Lower lobe of right lung (tissue), 2 donors: ENCODE measurements at places on chromosomes 1 and 21. TPM values are rescaled to one million over a fixed set of nuclear protein-coding genes. Genes with fewer than 3 reads are reported as not detected.

DNA sequence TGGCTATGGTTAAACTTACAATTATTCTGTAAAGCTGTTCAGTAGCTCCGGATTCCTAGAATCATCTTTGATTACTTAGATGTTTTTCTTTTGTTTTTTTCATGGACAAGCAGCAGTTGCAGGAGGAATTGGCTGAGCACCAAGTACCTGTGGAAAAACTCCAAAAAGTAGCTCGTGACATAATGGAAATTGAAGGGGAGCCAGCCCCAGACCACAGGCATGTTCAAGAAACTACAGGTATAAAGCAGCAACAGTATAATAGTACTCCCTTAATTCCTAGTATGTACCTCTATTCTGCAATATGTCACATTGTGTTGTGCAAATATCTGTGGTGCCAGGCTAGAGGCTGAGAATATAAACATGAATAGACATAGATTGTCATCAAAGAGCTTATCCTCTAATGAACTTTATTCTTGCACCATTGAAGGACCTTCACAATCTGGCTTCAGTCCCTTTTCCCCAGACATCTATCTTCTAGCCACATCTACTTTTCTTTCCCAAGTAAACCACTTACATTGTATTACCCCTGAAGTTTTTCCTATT, 132.3 kb upstream of the BMP8A start:
- no peak overlapping the region for H3K4me3 ChIP-seq
- peaks cover 15% of the 10 kb centered on the region for H3K4me1 ChIP-seq
- no peaks in the 10 kb centered on the region for H3K27me3 ChIP-seq
- no peak for DNase-seq
- peaks cover 100% of the 10 kb centered on the region for H3K36me3 ChIP-seq
- no peak overlapping the region for H3K27ac ChIP-seq

Gene IL22RA1
- total RNA-seq: 0.83 TPM

DNA sequence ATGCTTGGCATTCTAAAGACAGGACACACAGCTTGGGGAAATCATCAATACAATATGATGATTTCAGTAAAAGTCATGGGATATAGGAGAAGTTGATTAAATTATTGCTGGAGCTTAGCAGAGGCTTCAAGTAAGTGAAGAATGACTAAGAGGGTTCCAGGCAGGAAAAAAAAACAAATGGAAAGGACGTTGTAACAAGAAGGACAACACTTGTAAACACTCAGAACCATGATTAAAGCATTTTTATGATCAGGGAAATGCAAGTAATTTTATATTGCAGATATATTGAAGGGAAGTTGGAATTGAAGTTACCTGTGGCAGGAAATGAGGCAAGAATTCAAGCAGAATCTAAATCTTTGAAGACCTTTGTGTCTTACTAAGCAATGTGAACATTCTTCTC, 602.7 kb upstream of the NEGR1 start:
- H3K27ac ChIP-seq: no peak overlapping the region
- DNase-seq: no peak
- H3K4me1 ChIP-seq: no peaks in the 10 kb centered on the region
- H3K4me3 ChIP-seq: no peak overlapping the region
- no peaks in the 10 kb centered on the region for H3K27me3 ChIP-seq

GRCh38 chr1:23419180-23419579, 5.4 kb downstream of the TCEA3 start:
- H3K36me3 ChIP-seq: peaks cover 22% of the 10 kb centered on the region
- no peaks in the 10 kb centered on the region for H3K27me3 ChIP-seq
- H3K4me1 ChIP-seq: peaks cover 27% of the 10 kb centered on the region

GRCh38 chr1:115677565-115677964, 35.8 kb downstream of the VANGL1 start:
- no peak for DNase-seq
- no peak overlapping the region for H3K4me3 ChIP-seq
- H3K36me3 ChIP-seq: no peaks in the 10 kb centered on the region

Gene DCAF6
- total RNA-seq: 50.6 TPM

Gene SNRPE
- total RNA-seq: 51.8 TPM

- H3K36me3 ChIP-seq: no peaks in the 10 kb centered on the region
- peak overlapping the region; percentile 91 for H3K27ac ChIP-seq
- peak overlapping the region; percentile 97 for H3K4me3 ChIP-seq
- peak; percentile 78 for DNase-seq
- peaks cover 62% of the 10 kb centered on the region for H3K4me1 ChIP-seq
Observed at GRCh38 chr1:155003766-155004351, 1.3 kb downstream of the ZBTB7B start.

- no peak for DNase-seq
- no peaks in the 10 kb centered on the region for H3K4me1 ChIP-seq
- no peak overlapping the region for H3K4me3 ChIP-seq
- no peaks in the 10 kb centered on the region for H3K27me3 ChIP-seq
- no peaks in the 10 kb centered on the region for H3K36me3 ChIP-seq
Observed at GRCh38 chr1:106924360-106924759, 132.1 kb upstream of the PRMT6 start.

DNA sequence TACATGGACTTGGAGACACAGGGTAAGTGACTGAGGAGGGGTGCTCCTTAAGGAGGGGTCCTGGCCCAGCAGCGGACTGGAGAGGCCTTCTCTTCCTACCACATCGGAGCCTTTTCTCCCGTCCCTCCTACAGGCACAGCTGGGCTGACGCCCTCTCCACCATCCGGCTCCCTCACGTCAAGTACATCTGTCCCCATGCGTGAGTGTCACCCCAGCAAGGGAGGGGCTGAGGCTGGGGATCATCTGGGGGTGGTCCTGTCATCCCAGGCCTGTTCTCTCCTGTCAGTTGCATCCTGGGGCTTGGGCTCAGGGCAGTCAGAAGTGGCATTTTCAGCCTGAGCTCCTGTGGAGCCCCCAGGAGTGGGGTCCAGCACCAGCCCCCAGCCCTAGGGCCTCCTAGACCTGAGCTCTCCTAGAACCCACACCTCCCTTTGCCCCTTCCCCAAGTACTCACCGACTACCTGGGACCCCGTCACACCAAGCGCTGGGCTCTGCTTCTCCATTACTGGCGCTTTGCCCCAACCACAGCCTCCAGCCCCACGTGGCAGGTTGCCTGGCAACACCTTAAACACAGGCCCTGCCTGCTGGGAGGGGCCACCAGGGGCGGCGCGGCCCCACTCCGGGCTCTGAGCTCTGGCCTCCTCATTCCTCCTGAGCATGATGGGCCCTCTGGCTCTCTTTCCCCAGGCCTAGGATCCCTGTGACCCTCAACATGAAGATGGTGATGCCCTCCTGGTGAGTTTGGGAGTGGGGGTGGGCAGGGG, 2.3 kb downstream of the LYPLA2 start:
- DNase-seq: peak; percentile 81
- peaks cover 53% of the 10 kb centered on the region for H3K36me3 ChIP-seq
- H3K4me1 ChIP-seq: peaks cover 36% of the 10 kb centered on the region
- peak overlapping the region; percentile 22 for H3K27ac ChIP-seq
- H3K4me3 ChIP-seq: no peak overlapping the region

Gene C1orf94
- not detected for total RNA-seq

Gene KAZN
- 21.2 TPM for total RNA-seq

- H3K27ac ChIP-seq: peak overlapping the region; percentile 66
- no peak for DNase-seq
- H3K4me1 ChIP-seq: peaks cover 25% of the 10 kb centered on the region
- no peak overlapping the region for H3K4me3 ChIP-seq
Observed at GRCh38 chr1:218480137-218480536, 135.0 kb downstream of the TGFB2 start.

DNA sequence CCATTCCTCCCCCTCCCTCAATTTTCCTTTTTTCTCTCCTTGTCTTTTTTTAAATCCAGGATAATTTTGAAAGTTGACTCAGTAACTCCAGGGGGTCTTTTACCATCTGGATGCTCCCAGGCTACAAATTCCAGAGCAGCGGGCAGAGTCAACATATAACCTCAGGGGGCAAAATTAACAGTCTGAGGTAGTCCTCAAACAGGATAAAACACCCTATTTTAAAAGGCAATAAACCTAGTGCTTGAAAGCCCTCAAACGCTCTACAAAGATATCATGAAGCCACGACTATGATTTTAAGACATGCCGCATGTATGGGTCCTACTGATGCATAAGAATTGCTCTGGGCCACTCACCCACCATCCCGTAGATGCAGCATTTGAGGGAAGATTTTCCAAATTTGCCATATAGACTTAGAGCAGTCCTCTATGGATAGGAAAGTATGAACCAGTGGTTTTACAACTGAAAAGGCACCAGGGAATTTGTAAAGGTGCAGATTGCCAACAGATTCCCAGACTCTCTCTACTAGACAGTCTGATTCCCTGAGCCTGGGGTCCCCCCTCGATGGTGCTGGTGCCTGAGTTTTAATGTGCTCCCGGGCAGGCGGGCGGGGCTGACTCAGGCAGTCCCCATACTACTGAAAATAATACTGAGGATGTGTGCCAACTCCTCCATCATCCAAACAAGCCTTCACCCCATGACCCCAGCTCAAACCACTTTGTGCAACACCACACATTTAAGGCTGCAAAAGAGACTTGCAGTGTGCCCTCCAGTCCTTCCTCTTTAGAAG, 37.2 kb downstream of the PTPN14 start:
- no peaks in the 10 kb centered on the region for H3K36me3 ChIP-seq
- peaks cover 22% of the 10 kb centered on the region for H3K4me1 ChIP-seq
- DNase-seq: no peak
- H3K4me3 ChIP-seq: no peak overlapping the region
- H3K27ac ChIP-seq: no peak overlapping the region

GRCh38 chr1:6096243-6097116, 50.8 kb downstream of the KCNAB2 start:
- DNase-seq: peak; percentile 46
- peaks cover 10% of the 10 kb centered on the region for H3K27me3 ChIP-seq
- H3K4me3 ChIP-seq: no peak overlapping the region
- peaks cover 42% of the 10 kb centered on the region for H3K36me3 ChIP-seq
- no peaks in the 10 kb centered on the region for H3K4me1 ChIP-seq

- no peak overlapping the region for H3K4me3 ChIP-seq
- H3K4me1 ChIP-seq: no peaks in the 10 kb centered on the region
- H3K27ac ChIP-seq: no peak overlapping the region
- no peaks in the 10 kb centered on the region for H3K36me3 ChIP-seq
Observed at GRCh38 chr1:3007298-3008147, 13.7 kb upstream of the ACTRT2 start.

DNA sequence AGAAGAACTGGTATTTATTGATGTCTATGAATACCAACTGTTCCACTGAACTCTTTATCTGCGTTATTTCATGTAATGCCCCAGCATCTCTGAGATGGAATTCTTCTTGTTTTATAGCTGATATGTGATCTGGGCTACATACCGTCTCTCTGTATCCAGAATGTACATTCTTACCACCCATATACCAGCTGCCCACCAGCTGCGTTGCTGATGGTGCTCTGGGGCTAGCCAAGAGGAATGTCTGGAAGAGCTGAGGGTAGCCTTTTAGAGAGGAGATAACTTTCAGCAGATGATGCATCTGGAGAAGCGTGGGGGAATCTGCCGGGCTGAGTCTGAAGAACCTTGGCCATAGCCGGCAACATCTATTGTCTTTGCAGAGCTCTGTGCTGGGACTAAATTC, 137.5 kb downstream of the RYR2 start:
- peaks cover 10% of the 10 kb centered on the region for H3K4me1 ChIP-seq
- H3K27ac ChIP-seq: no peak overlapping the region
- H3K36me3 ChIP-seq: no peaks in the 10 kb centered on the region
- H3K27me3 ChIP-seq: no peaks in the 10 kb centered on the region
- no peak overlapping the region for H3K4me3 ChIP-seq

DNA sequence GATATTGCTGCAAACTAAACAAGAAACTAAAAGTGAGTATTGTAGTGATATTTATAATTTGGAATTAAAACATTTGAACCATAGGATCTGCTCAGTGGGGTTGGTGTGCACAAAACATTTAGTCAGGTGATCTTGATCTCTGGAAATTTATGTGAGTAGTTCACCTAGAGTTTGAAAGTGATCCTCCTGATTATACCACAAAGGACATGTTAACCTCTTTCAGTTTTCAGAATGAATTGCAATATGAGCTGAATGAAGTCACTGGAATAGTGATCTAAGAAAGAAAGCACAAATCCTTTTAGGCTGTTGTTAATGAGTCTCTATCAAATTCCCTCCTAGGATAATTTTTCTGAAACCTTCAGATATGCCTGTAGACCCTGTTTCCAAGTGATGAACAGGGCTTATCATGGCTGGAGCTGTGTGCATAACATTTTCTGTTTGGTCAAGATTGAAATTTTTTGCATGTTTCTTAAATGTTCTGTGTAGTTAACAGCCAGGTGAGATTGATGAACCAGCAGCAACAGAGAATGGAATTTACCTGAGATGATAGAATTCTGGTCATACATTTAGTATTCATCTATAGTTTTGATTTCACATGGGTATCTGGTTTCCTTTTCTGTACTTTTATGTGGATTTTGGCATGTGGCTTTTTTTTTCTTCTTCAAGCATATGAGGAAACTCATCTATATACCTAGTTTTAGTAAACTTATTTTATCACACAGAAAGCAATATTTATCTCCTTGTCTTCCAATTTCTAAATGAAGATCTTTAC, 25.5 kb downstream of the CDC14A start:
- H3K4me1 ChIP-seq: no peaks in the 10 kb centered on the region
- DNase-seq: no peak
- no peaks in the 10 kb centered on the region for H3K27me3 ChIP-seq

DNA sequence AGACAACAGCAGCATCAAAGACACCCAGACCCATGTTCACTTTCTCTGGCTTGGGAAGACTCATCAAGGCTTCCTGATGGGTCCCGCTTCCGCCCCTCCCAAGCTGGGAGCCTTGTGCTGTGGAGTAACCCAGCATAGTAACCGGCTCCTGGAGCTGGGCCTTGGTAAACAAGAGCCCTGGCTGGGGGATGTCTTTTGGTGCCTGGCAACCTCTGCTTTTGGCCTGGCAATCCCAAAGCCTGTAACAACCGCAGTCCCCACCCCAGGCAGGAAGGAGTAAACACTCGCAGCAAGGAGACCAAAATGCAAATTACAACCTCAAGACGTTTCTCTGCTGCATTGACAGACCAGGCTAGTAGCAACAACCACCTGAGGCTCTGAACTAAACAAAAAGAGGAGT, 16.9 kb upstream of the THRAP3 start:
- H3K4me3 ChIP-seq: no peak overlapping the region
- peak; percentile 74 for DNase-seq
- peaks cover 27% of the 10 kb centered on the region for H3K4me1 ChIP-seq
- H3K27me3 ChIP-seq: no peaks in the 10 kb centered on the region

Gene OR2T2
- total RNA-seq: not detected

Gene KDF1
- 8.1 TPM for total RNA-seq

Gene WNT9A
- total RNA-seq: 7.0 TPM
